CD4-positive, alpha-beta T cell (primary cell): ENCODE measurements at places on chromosomes 3 and 15.

DNA sequence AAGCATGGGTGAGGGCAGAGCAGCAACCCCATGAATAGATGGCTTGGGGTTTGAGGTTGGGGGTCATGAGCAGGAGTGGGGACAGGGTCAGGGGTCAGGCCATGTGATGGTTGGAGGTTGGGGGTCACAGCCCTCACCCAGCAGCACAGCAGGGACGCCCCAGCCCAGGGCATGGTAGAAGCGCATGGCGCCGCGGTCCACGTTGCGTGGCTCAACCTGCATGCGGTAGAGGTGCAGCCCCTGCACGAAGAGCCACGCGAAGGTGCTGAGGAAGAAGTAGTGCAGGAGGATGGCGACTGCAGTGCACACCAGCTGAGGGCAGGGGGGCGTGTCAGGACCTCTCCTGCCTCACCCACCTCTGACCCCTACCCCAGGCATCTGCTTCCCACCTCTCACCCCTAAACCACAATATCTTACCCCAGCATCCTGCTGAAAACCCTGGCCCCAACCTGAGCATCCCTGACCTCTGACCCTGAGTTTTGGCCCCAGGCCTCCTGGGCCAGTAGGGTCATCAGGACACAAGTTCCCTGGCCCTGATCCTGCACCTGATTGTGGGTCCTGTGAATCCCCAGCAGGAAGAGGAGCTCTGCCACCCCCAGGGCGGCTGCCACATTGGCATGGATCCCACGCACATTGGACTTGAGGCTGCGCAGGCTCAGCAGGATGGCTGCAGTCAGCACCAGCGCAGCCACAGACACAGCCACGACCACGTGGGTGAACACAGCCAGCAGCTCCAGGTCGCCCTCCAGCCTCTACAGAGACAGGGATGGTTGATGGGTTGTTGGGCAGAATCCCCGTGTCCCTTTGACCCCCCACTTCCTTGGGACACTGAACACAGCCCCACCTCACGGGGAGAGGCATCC, 9.9 kb upstream of the SLC26A6 start:
- DNase-seq: no peak

DNA sequence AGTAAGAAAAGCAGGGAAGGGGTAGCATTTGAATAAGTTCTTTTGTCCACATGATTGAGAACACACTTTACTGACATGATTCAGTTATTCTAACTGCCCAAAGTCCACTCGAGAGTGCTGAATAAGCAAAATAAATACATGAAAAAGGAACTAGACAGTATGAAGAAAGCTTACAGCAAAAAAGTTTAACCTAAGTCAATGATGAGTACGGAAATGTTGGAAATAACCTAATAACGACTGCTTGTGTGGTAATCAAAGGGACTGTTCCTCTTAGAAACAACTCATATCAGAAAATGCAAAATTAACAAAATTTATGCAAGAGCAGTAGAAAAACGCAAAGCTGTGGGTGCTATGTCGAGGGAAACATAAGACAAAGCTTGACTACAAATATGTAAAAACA, 36.6 kb downstream of the DMXL2 start:
- no peak for DNase-seq

DNA sequence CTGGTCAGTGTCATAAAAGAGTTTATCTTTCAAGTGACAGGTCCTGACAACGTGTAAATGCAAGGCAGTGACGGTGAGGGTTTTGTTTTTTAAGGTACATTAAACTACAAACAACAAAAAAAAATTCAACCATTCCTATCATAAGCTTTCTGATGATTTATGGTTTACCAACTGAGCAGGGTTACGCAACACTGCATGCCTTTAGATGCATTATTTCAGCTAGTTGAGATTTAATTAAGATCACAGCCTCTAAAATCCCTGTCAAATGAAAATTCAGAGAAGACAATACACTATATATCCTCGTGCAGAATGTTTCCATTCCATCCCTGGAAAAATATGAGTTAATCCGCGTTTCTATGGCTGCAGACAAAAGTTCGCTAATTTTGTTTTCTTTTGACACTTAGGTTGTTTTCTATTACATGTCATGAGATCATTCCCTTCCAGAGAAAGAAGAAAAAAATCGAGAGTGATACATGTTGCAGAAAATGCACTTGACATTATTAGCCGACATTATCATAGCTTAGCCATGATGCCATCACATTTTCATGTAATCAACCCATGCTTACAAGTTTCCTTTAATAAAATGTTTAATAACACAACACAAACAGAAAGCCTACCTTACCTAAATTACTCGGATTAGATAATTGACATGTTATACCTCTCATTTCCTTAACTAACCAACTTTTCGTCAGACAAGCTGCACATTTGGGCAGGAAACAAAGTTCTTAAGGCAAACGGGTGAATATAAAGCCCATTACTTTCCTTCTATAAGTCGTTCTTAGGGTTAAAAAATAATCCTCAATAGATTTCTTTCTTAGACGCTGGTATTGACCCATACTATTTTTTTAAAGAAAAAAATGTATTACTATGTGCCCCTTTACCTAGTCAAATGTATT, 521.2 kb downstream of the FOXP1 start:
- DNase-seq: no peak

DNA sequence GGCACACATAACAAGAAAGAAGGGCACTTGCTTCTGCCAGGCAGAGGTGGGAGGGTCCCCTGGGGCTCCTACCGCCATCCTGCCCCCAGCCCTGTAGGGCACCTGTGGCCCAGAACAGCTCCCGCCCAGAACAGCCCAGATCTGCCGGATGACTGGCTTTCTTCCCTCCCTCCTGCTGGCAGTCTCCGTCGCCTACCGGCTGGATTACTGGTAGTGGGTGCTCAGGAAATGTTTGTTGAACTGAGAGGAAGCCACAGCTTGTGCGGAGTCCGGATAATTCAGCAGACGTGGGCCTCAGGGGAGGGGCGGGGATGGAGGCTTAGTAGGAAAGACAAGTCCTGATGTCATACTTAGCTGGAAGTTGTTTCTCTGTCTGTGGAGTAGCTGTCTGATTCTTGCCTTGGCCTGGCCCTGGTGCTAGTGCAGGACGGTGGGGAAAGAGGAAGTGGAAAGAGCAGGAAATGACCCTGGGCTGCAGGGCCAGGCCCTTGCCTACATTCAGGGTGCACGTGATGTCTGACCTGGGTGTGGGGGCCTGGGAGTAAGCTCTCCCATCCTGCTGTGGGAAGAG, 6.7 kb downstream of the CCDC9B start:
- DNase-seq: peak; percentile 54

GRCh38 chr15:51780636-51781035, 29.2 kb downstream of the TMOD2 start:
- no peak for DNase-seq

DNA sequence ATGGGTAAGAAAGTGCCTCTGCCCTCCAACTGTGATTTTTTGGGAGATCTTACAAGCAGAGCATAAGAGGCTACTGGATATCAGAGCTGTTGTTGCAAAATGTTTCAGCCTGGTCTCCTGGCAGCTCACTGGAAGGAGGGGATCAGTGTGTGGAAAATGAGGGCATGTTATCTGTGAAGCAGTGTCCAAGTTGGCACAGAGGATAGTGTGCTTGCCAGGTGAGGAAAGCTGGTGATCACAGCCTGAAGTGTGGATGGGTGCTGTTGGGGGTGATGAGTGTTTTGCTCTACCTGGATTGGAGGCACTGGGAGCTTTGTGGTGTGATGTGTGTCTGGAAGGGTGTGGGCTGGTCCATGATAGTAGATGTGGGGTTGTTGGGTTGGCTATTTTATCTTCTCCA, 69.3 kb downstream of the MCTP2 start:
- no peak for DNase-seq

DNA sequence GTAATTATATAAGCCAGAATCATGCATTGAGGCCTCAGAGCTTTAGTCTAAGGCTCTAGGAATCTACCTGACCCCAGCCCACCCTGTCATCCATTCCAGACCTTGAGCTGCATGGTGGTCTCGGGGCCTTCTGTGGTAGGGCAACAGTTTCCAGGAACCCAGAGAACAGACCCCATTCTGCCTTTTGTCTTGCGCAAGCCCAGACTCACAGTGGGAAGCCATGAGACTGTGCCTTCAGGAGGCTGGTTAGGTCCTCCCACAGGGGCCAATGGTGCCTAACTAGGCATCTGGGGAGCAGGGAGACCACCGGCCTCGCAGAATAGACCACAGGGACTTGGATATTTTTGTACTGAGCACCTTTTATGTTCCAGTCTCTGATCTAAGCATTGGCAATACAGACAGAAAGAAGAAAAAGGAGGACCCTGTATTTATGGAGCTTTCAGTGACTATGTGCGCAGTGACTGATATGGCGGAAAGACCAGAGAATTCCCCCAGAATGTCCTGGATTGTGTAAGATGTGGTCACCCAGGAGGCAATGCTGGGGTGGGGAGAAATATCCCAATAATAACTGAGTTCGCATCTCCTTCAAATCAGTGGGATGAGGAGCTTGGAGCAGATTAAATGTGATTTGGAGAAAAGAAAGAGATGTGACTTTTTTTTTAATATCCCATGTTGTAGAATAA, 40.1 kb downstream of the MCF2L2 start:
- no peak for DNase-seq

GRCh38 chr15:76529911-76530310, 193.3 kb downstream of the ISL2 start:
- DNase-seq: no peak

GRCh38 chr15:82917249-82917648, 35.3 kb downstream of the HOMER2 start:
- DNase-seq: no peak

DNA sequence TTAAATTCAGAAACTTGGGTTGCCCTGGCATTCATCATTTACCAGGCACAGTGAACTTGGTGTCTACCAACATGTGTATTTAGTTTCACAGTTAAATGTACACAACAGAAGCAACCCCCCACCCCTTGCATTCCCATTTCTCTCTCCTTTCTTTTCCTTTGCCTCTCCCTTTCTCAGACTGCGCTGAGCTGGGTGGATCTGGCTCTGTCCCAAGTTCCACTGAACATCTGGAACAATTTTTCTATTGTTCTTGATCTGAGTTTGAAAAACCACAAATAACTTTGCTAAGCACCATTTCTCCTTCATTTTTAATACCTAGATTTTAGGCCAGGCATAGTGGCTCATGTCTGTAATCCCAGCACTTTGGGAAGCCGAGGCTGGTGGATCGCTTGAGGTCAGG, 242.2 kb downstream of the ABHD5 start:
- DNase-seq: no peak

- no peak for DNase-seq
These were observed 104.4 kb upstream of the C2CD4B start for GRCh38 chr15:62269504-62269903.

GRCh38 chr3:43075904-43076661, 29.8 kb downstream of the POMGNT2 start:
- no peak for DNase-seq

GRCh38 chr3:86973440-86973839, 17.5 kb downstream of the VGLL3 start:
- no peak for DNase-seq

- DNase-seq: no peak
These were observed 86.7 kb upstream of the SELENOK start for GRCh38 chr3:53978386-53978785.

DNA sequence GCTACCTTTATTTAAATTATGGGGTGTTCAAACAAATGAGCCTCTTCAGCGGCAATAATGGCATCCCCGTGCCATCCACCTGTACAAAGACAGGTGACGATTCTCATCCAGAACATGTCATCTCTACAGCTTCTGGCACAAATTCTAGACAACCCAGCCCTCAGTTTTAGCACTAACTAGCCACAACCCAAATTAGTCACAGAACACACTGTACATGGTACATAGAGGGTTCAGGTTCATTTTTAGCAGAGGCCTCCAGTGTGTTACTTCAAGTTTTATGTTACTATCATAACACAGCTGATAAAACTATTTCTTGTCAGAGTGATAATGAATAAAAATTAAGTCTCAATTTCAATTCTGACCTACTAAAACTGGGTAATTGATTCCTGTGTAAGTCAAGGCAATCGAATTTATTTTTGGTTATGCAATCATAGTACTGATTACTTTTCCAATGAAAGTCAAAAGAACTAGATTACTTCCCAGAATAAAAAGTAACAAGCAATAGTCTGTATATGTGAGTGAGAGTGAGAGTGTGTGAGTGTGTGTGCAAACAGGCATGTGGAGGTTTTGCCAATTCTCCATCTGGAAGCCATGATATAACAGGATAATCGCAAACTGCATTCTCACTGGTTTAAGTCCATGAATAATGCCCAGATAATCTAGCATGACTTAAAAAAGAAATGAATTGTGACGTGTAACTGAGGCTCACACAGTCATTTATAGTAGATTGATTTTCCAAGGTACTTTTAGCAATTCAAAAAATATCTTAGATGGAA, 37.4 kb downstream of the SHQ1 start:
- DNase-seq: no peak

- no peak for DNase-seq
These were observed 34.1 kb downstream of the CCDC191 start for GRCh38 chr3:114022145-114022802.

GRCh38 chr3:61371123-61371522, 119.9 kb upstream of the FHIT start:
- DNase-seq: peak; percentile 19

GRCh38 chr15:57263520-57263919, 112.8 kb upstream of the CGNL1 start:
- DNase-seq: no peak

DNA sequence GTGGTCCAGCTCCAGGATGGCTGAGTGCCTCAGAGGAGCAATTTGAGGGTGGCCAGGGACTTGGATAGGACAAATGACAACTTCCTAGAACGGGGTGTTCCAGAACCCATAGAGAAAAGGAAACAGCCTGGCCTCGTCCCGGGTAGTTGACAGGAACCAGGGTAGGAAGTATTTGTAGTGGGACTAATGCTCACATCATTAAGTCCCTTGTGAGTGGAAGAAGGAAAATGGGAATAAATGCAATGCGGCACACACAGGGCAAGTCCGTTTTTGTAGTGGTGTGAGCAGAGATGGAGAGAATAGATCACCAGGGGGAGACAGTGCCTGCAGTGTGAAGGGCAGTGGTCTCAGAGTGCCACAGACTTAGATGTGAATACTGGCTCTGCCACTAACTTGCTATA, 19.6 kb downstream of the TIMP4 start:
- no peak for DNase-seq

DNA sequence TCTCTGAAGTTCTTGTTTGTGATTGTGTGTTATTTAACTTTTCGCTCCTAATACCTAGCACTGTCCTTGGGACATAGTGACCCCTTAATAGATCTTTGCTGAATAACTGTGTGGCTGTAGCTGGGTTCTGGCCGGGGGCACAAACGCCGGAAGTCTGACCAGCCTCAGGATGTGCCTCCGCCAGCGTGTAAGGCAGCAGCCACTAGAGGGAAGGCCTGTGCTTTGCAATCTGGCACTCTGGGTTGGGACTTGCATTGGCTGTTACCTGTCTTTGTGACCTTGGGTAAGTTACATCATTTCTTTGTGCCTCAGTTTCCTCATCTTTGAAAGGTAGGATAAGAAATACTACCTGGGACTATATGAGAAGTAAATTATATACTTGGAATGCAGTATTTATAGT, 158.7 kb downstream of the GHSR start:
- DNase-seq: no peak
